DND-41 (cell line): ENCODE measurements at places on chromosomes 3 and 15.
A peak's percentile ranks its signal among the peaks of the same experiment; 100 is the strongest.

- DNase-seq: no peak
Observed at GRCh38 chr3:99575683-99576082, 62.7 kb upstream of the COL8A1 start.

DNA sequence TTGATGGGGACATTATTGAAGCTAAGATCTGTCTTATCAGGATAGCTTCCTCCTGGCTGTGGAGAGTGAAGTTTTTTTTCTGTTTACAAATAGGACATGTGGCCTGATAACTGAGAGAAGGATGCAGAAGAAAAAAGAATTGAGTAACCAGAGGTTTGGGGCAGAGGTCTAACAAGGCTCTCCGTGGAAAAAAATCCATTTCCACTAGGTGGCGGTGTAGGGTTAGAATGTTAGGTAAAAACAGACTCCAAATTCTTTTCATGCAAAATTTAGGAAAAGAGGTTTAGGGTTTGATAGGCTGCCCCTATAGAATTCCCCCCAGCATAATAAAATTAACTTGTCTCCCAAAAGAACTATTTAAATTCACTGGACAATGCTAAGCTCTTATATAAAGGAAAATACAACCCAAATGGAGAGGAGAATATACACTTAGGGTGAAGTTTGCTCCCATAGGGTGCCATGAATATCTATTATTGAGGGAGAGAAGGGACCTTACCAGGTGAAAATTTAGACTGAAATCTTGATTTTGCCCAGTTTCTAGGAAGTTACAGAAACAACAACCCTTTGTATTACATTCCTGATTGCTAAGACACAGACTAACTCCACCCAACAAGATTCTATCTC is 1560.4 kb downstream of the OTOL1 start:
- DNase-seq: peak; percentile 64

GRCh38 chr3:24480497-24480896 is 14.2 kb downstream of the THRB start:
- DNase-seq: no peak

DNA sequence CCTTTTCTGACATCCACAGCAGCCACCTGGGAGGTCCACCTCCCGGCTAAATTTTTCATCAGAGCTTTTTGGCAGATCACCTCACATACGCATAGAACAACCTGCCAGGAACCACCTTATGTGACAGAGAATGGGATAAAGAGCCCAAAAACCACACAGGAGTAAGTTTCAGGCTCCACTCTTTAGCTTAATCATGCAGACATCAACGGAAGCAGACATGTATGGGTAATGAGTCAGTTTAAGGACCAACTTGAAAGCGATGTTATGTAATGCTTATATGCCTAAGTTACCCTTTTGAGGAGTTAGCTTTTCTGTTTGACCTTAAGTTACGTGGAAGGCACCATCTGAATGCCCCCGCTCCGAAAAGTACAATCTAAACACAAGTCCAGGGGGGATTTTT is 183.3 kb upstream of the BHLHE40 start:
- DNase-seq: no peak

DNA sequence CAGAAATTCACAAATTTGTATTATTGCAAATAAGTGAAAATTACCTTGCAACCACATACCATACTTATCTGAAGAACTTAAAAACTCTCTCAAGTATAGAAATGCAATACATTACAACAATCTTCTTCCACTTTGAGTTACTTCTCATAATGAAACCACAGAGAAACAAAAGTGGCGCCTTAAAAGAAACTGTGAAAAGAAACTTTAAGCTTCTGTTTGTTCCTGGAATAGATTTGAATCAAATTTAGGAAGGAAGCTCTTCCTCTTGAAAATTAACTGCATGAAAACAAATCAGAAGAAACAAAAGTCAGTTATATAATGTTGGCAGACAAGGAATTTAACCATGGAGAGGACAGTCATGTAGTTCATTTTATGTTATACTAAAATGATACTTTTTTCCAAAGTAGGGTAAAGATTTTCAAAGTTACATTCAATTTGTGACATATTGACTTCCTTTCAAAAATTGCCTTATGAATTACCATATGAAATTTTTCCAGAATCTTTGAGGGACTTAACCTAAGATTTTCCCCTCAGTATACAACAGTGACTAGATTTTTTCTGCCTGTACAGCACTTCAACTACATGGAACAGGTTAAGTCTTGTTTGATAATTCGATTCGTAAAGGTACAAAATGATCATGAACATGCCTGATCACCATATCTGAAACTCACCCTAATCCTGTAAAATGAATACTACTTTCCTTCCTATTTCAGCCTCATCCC is 57.6 kb upstream of the TNFSF10 start:
- no peak for DNase-seq

DNA sequence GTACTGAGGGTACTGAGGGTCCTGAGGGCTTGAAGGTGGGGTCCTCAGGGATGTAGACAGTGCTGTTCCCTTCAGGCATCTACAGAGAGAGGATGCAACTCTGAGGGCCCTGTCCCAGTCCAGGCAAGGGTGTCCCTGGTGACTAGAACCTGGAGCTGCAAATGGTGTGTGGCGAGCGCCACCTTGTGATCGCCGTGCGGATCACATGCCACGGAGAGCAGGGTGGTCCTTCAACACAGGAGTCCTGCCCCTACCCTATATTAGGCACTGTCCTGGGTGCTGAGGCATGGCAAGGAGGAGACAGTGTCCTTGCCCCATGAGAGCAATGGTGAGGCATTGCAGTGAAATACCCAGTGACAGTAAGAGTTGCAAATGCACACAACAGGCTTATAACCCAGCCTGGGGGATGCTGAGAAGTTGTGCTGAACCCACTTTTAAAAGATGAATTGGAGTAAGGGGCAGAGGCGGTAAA is 23.6 kb downstream of the RHCG start:
- DNase-seq: peak; percentile 71

DNA sequence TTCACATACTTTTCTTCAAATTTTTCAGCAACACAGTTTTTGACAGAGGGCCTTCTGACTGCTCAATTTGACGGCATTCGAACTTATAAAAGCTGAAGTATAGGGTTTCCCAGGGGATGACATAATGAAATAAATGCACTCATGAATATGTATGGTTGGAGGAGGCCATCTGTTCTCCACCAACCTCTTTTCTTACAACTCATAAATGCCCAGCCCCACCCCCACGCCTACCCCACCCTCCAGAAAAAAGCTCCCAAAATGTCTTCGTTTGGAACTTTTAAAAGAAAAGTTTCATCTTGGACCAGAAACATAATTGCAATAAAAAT is 211.6 kb upstream of the LRRN1 start:
- DNase-seq: no peak

GRCh38 chr3:150177673-150178381 is 207.1 kb upstream of the PFN2 start:
- no peak for DNase-seq

DNA sequence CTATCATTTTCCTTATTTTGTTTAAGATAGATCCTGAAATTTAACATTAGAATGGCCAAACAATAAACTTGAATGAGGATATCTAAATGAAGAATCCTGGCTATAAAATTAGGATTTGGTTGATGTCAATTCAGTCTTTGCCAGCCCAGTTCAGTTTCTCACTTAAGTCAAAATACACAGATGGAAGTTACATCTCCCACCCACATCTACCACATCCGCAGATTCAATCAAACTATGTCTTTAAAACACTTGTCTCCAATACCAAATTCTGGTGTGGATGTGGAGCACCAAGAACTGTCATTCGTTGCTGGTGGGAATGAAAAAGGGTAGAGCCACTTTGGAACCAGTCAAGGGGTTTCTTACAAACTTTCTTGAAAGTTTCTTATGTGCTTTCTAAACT is 18.2 kb downstream of the CBLB start:
- no peak for DNase-seq

DNA sequence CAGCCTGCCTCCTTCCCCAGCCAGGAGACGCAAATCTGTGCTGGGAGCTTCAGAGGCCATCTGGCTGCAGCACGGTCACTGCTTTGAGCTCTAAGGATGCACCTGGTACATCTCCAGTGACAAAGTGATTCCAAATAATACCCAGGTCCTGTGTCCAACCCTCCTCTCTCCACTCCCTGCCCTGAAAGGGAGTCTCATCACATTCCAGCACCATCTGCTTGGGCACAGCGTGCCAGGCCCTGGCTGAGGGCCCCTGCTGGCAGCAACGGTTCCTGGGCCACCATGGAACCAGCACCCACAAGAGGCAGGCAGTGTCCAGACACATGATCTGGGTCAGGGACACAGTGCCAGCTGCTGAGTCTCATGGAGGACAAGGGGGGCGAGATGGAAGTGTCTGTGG is 81.3 kb downstream of the MTHFS start:
- no peak for DNase-seq

DNA sequence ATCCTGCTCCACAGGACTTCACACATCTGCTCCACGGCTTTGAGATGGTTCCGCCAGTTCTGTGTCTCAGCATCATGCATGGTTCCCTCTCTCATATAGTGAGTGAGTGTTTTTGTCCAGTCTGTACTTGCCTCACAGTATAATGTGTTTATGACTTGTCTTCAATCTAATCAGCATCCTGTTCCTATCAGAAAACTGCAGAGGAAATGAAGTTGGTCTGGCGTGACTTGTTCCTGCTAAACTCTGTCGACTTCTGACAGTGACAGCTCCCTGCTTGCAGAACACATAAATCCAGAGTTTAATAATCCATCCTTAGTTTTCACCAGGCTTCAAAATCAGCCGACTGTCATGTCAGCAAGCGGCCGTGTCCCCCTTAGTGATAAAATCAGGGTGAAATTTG is 222.3 kb downstream of the SLCO3A1 start:
- no peak for DNase-seq

DNA sequence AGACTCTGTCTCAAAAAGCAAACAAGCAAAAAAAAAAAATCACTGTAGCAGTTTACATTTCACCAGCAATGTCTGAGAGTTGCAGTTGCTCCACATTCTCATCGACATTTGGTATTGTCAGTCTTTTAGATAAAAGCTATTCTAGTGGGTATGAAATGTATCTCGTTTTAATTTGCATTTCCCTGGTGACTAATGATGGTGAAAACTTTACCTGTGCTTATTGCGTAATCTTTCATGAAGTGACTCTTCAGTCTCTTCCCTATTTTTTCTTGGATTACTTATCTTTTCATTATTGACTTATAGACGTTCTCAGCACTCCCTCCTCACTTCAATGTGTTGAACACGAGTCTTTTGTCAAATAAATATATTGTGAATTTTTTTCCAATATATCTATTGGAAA is 37.2 kb upstream of the CLSTN2 start:
- no peak for DNase-seq

DNA sequence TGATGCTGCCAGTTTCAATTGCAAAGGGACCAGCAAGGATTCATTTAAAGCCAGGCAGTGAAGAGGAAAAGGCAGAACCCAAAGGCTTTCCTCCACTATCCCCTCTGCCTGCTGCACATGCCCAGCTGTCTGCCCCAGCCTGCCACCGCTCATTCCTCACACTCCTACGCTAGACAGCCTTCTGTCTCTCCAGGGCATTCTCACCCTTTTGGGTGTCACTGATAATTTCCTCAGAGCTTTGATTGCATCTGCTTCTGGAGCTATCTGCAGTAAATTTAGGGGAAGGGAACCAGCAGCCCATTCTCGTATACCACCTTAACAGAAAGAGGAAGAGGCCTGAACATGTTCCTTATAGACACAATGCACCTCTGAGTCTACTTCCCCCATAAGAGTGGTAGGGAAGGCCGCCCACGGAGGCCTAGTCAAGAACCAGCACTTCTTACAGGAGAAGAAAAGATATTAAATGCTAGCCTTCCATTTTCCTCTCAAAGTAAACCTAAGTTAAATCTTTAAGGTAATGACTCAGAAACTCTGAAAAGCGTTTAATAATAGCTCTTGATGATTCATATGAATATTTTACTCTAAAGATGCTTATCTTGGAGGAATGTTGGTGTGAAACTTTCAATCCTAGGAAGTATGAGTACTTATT is 20.9 kb downstream of the NUDT16 start:
- no peak for DNase-seq

- DNase-seq: no peak
Observed at GRCh38 chr3:76841747-76842146, 198.2 kb upstream of the ROBO2 start.

DNA sequence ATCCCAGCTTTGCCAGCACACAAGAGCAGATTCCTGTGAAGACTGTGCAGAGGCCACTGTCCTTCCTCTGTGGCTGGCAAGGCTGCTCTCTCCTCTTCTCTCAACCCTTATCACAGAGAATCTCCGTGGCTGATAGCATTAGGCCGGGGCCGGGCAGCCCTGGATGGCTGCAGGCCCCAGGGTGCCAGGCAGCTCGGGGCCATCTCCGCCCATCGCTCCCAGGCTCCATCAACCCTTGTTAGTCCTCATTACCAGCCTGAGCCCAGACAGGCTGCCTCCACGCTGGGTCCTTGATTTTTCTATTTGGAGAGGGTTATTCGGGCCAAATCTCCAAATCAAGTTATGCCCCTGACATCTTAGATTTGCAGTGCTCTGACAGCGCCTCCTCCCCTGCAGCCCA is 39.1 kb downstream of the MRPL46 start:
- no peak for DNase-seq

- DNase-seq: peak; percentile 19
Observed at GRCh38 chr3:104291437-104291851, 1075.3 kb upstream of the ALCAM start.

- no peak for DNase-seq
Observed at GRCh38 chr3:176431038-176431418, 766.3 kb downstream of the TBL1XR1 start.

GRCh38 chr3:55244247-55244646 is 242.9 kb downstream of the WNT5A start:
- no peak for DNase-seq

DNA sequence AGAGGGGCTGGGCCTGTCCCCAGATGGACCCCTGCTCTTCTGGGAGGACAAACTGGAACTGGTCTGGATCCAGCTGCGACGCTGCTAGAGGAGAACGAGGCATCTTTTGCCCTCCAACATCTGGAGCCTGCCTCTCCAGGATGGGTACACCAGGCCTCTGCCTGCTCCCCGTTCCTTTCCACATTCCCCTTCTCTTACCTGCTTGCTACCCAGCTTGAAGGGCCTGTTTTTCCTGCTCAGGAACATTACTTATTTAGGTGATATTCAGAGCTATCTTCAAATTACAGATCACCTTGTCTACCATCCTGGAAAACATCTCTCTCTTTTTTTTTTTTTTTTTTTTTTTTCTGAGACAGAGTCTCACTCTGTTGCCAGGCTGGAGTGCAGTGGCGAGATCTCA is 64.0 kb downstream of the CHRD start:
- DNase-seq: no peak

DNA sequence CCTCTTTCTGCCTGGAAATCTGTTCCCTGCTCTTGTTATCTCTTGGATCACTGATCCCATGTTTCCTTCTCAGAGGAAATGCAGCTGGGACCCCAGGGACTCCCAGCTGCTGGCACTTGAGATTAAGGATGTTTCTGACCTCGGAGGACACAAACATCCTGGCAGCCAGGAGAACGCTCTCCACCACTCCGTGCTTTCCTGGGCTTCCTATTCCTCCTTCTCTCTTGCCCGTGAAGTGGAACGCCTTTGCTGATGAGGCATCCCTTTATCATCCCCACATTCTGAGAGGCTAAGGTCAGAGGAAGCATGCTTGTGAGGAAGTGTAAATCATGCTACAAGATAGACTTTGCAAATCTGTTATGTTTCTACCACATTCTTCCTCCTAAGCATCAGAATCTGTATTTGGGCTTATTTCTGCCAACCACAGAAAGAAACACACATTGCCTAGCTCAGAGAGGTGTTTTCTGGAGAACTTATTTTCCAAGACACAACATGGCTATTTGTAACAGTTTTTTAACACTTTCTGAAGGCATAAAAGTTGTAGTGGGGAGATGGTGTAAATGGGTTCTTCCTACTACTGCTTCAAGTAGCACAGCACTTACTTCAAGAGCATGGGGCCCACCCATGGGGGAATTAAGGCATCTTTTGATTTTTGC is 25.6 kb upstream of the LDHAL6B start:
- no peak for DNase-seq
